ENCODE measurements at places on chromosomes 2 and 18.

GRCh38 chr2:27042985-27043634, 8.4 kb upstream of the AGBL5 start:
- no peak for DNase-seq

- no peak for DNase-seq
Observed at GRCh38 chr2:46942143-46942526, 26.5 kb upstream of the MCFD2 start.

DNA sequence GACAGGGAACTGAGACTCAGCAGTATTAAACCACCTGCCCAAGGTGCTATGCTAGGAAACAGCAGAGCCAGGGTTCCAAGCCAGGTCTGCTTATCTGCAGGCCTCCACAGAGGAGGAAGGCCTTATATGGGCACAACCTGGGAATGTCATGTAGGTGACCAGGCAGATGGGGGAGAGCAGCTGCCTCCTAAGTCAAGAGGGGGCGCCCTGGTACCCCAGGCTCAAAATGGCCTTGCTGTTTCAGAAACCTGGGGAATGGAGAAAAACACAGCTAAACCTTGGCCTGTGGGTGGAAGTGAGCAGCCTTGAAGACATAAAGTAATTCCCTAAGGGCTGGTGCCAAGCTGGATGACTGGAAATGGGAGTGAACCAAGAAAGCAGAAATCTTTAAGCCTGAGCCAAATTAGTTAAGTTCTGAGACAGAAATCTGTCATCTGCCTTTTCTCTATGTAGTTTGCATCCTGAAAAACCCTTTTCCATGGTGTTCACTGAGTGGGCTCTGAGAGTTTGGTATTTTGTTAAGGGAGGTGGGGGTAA, 79.1 kb downstream of the MAPK4 start:
- DNase-seq = no peak

GRCh38 chr2:42281416-42282081, 79.5 kb downstream of the COX7A2L start:
- no peak for DNase-seq

GRCh38 chr2:144738749-144739148, 218.8 kb upstream of the ZEB2 start:
- DNase-seq = no peak

- no peak for DNase-seq
Observed at GRCh38 chr2:2692599-2693389, 361.7 kb upstream of the MYT1L start.
